ENCODE measurements at places on chromosomes 7 and 10.

DNA sequence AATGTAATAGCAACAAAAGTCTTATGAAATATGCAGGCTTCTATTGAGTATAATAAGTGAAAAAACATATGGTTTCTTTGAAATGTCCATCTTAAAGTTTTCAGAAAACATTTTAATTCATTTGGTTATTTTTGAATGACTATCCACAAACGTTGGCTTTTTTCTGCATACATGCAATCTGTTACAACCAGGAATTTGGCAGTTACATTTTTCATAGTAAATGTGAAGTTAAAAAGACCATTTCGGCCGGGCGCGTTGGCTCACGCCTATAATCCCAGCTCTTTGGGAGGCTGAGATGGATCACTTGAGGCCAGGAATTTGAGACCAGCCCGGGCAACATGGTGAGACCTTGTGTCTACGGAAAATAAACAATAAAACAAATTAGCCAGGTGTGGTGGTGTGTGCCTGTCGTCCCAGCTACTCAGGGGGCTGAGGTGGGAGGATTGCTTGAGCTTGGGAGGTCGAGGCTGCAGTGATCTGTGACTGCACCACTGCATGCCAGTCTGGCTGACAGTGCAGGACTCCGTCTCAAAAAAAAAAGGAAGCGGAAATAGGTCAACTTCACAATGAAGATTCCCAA, 73.9 kb upstream of the NMT2 start:
- no peak for DNase-seq

DNA sequence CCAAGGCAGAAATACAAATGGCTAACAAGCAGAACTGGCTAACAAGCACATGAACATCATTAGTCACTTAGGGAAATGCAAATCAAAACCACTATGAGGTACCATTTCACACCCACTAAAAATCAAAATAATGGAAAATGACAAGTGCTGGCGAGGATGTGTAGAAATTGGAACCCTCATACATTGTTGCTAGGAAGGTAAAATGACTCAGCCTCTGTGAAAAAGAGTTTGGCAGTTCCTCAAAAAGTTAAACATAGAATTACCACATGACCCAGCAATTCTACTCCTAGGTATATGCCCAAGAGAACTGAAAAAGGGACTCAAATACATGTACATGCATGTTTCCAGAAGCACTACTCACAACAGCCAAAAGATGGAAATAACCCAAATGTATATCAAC, 52.8 kb upstream of the ANAPC16 start:
- DNase-seq, result no peak

DNA sequence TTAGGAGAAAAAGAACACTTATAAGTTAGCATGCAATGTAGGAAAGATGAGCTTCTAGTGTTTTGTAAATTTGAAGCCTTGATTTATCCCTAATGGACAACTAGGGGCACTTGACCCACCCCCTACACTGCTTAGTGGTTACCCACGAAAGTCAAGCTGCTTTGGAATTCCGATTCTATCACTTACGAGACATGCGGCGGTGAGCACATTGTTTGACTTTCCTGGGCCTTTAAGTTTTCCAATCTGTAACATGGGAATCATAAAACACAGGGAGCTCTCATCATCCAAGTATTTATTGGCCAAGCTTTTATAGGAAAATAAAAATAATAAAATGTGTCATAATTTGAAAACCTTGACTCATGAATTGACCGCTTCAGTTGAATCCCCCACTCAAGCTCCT, 78.7 kb upstream of the PDK4 start:
- no peak for DNase-seq

GRCh38 chr10:48981310-48981907, 41.8 kb upstream of the LRRC18 start:
- DNase-seq, result peak; percentile 17

GRCh38 chr7:22639396-22639795, 87.6 kb upstream of the IL6 start:
- no peak for DNase-seq

GRCh38 chr10:71326464-71326881, 7.4 kb downstream of the SLC29A3 start:
- no peak for DNase-seq

DNA sequence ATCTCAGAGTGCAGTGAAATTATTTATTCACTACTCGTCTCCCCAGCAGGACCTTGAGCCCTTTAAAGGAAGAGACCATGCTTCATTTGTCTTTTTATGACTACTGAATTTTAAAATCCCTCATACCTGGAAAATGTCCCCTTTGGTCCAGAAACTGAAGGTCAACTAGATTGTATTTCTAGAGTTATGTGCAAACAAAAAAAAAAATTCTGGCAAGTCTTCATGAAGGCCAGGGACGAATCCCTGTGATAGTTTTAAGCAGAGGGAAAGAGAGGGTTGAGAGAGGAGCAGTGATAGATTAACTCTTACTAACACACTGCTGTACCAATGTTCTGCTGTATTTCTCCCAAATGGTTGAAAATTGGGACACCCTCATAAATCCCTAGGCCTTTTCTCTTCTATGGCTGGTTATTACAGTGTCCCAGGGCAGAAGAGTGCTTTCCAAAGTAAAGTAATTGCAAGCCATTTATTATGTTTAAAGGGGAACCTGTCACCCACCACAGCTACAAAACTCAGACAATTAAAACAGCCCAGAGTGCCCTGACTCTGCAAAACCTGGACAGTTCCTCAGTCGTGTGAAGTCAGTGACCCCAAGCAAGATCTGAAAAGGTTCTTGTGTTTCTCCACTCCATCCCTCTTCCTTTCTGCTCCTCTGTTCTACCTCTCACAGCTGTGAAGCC, 182.8 kb upstream of the AOAH start:
- DNase-seq, result no peak

DNA sequence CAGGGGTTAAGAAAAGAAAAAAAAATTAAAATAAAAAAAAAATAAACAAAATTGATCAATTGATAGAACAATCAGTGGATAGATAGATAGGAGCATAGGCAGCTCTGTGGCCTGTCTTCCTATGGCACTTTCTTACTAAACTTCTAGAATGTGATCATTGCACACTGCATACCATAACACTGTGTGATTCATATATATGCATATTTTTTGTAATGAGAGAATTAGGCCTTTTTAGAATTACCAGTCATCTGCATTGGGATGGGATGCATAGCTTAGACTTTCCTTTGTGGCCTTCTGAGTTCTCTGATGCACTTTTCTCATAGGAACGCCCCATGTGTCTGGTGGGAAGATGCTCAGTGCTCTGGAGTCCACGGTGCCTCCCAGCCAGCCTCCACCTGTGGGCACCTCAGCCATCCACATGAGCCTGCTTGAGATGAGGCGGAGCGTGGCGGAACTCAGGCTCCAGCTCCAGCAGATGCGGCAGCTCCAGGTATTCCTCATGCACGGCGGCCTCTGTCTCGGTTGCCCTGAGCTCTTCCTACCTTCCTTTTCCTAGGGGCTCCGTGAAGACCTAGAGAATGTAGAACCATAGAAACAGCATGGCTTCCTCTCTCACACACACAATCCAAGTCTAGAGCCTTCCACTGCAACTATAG, 222.5 kb downstream of the ARHGAP21 start:
- no peak for DNase-seq

GRCh38 chr10:4034907-4035598, 250.0 kb upstream of the KLF6 start:
- DNase-seq, result no peak

DNA sequence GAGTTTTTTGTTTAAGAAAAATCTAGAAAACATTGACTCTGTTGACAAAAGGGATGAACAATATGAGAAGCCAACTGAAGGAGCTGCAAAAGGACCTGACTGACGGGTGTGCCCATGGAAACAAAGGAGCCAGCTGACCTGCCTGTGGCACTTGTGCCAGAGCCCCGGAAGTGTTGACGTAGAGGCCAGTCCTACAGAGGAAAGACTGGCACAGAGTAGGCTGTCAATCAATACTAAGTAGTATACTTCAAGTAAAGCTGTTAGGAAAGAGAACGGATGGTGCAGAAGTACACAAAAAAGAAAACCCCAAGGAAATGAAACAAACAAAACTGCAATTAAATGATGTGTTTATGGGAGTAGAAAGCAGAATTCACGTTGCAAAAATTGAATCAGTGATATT, 19.0 kb upstream of the ABI1 start:
- no peak for DNase-seq

DNA sequence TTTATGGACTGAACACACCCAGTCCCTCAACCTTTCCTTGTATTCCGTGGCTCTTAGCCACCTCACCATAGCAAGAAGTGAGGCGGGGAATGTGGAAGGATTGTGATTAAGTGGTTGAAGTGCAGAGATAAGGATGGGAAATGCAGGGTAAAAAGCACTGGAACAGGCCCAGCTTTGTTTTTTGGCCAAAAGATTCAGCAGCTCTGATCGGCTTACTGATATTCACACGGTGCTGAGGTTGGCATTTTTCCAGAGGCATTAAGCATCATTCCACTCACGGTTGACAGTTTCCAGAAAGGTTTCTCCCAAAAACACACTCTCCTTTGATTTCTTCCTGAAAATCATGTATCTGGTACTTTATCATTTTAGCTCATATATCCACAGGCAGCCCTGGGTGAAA, 544.2 kb downstream of the CNTNAP2 start:
- no peak for DNase-seq
